ENCODE measurements at places on chromosomes 5 and 9. TPM values are rescaled to one million over a fixed set of nuclear protein-coding genes. Genes with fewer than 3 reads are reported as not detected.

The UGT3A1 gene
- 0.24 TPM for total RNA-seq

The ESM1 gene
- total RNA-seq = not detected

DNA sequence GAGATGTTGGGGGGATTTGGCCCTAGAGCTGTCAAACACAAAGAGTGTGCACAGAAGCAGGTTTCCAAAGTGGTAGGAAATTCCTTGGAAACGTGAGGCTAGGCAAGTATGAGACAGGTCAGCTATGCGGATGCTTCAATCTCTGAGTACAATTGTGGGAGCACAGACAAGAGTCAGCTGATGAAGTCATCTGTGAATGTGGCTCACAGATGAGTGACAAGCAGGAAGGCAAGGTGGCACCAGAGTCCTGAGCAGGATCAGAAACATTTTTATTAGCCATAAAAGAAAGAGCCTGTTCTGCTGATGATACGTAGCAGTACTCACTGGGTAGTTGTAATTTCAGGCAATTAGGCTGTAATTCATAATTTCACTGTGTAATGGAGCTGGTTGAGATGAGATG lies 117.0 kb downstream of the DCP2 start:
- H3K27ac ChIP-seq = no peak overlapping the region
- no peak overlapping the region for H3K4me3 ChIP-seq
- H3K27me3 ChIP-seq = no peaks in the 10 kb centered on the region
- no peaks in the 10 kb centered on the region for H3K36me3 ChIP-seq
- no peaks in the 10 kb centered on the region for H3K4me1 ChIP-seq
- no peak for DNase-seq

The PNPLA7 gene
- 1.8 TPM for total RNA-seq

- no peak for DNase-seq
- no peak overlapping the region for H3K4me3 ChIP-seq
- no peaks in the 10 kb centered on the region for H3K36me3 ChIP-seq
- H3K27me3 ChIP-seq = peaks cover 15% of the 10 kb centered on the region
- H3K27ac ChIP-seq = no peak overlapping the region
These were observed 29.1 kb downstream of the SNCAIP start for GRCh38 chr5:122341087-122341486.

The LHX3 gene
- total RNA-seq = 0.11 TPM

- no peaks in the 10 kb centered on the region for H3K36me3 ChIP-seq
- no peak for DNase-seq
- H3K27me3 ChIP-seq = no peaks in the 10 kb centered on the region
- no peak overlapping the region for H3K27ac ChIP-seq
- H3K4me3 ChIP-seq = no peak overlapping the region
These were observed 103.6 kb downstream of the C9orf152 start for GRCh38 chr9:110104261-110104809.

The GFM2 gene
- total RNA-seq = 36.0 TPM

DNA sequence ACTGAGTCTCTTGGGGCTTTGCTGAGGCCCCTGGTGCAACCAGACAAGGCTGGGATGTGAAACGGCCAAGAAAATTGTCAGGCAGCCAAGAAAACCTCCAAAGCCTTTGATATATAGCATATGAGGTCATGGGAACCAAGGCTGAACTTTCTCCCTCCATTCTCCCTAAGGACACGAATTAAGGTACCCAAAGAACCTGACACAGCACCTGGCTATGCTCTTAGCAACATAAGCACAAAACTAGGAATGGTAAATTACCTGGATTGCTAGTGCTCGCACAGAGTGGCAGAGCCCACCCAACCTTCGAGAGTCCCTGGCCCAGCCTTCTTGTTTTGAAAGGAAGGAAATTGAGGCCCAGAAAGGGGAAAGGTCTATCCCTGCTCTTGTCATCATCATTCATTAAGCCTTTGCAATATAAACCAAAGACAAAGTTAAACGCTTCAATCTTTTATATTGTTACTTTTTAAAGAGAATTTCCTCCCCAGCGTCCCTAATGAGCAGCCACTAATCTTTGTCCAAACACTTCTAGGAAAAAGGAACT lies 220.0 kb upstream of the NR4A3 start:
- H3K27ac ChIP-seq = no peak overlapping the region
- H3K36me3 ChIP-seq = no peaks in the 10 kb centered on the region
- no peaks in the 10 kb centered on the region for H3K27me3 ChIP-seq
- H3K4me3 ChIP-seq = no peak overlapping the region
- peak; percentile 11 for DNase-seq
- no peaks in the 10 kb centered on the region for H3K4me1 ChIP-seq

DNA sequence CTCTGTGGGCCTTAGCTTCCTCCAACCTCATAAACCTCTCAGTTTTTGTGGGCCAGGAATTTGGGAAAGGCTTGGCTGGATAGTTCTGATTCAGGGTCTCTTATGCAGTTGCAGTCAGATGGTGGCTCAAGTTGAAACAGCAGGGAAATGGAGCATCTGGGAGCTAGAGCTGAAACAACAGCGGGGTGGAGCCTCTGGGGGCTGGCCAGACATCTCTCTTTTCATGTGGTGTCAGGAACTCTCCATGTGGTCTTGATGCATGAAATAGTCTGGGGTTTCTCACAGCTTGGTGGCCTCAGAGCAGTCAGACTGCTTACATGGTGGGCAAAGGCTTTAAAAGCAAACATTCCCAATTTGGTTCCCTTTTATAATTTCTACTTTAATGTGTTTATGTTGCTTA lies 13.5 kb downstream of the ZNF346 start:
- no peaks in the 10 kb centered on the region for H3K27me3 ChIP-seq
- no peak overlapping the region for H3K4me3 ChIP-seq
- peak; percentile 39 for DNase-seq
- no peaks in the 10 kb centered on the region for H3K36me3 ChIP-seq
- H3K27ac ChIP-seq = no peak overlapping the region
- H3K4me1 ChIP-seq = no peaks in the 10 kb centered on the region

The G3BP1 gene
- total RNA-seq = 317 TPM
